Sigmoid colon (tissue), 7 donors: ENCODE measurements at places on chromosomes 13 and 19.

DNA sequence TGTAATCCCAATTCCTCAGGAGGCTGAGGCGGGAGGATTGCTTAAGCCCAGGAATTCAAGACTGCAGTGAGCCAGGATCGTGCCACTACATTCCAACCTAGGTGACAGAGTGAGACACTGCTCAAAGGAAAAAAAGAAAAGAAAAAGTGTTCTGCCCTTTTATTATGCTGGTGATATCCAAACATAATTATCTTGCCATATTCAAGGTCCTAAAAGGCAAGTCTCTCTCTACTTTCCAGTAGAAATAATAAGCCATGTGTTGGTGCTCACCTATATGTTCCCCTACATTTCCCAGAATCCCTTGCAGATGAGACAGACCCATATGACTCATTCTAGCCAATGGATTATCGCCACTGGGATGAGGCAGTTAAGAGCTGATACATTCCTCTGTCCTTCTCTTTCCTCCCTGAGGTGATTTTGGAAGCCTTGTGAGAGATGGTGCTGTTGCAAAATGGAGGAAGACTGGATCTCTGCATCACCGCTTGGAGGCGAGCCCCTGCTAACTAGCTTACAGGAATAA, 58.3 kb upstream of the MRI1 start:
- no peak for DNase-seq

DNA sequence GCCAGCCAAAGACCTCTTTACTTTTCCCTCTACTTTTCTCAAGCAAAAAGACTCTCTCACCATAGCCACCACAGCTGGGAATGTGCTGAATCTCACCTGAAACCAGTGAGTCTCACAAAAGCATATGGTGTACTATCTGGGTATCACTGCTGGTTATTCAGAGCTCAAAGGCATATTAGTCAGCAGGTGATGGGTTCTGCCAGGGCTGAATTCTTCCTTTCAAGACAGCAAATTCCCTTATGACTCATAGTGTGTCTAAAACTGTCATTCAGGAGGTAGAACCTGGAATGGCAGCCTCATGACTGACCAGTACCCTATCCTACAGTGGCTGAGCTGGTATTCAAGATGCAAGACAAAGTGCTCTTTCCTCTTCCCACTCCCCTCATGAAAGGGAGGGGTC, 2859.1 kb downstream of the PCDH9 start:
- no peak for DNase-seq

- no peak for DNase-seq
Observed at GRCh38 chr19:50238043-50238442, 34.6 kb downstream of the MYH14 start.

DNA sequence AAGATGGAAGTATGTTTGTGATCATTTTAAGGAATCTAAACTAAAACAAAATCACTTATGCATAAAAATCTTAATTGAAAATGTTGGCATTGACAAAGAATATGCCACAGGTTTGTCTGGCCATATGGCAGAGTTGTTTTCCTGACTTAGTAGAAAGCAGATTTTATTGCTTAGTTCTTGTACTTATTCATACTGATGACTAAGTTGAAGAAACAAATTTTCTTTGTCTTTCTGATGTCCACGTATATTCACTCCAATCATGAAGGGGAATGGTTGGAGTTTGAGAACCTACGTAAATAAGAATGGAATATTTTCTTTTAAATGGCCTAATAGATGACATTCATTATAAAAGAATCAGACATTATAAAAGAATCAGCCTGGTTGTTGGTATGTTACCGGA, 8.0 kb upstream of the GPC6 start:
- no peak for DNase-seq

DNA sequence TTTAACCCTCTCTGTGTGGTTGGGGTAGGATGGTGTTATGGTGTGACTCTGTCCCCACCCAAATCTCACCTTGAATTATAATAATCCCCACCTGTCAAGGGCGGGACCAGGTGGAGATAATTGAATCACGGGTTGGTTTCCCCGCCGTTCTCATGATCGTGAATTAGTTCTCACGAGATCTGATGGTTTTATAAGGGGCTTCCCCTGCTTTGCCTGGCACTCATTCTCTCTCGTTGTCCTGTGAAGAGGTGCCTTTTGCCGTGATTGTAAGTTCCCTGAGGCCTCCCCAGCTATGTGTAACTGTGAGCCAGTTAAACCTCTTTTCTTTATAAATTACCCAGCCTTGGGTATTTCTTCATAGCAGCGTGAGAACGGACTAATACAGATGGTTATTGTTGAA, 68.8 kb downstream of the ARHGEF7 start:
- DNase-seq = no peak

GRCh38 chr13:33316890-33317289, 31.3 kb upstream of the STARD13 start:
- no peak for DNase-seq

DNA sequence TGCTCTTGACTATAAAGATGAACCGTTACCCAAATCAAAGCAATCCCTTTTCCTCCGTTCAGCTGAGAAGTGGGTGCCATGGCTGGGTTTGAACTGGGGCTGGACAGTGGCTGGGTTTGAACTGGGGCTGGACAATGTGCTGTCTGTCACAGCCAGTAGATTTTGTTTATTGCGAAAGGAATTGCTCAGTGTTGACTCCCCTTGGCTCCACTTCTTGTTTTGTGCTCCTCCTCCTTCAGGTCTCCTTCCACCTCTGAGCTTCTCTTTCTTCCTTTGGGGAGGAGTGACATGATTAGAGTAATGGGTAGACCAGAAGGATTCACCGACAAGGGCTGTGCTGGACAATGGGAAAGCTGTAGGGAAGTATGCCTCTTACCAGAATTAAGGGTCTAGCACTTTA, 19.4 kb upstream of the MBNL2 start:
- DNase-seq = no peak

- DNase-seq = no peak
Observed at GRCh38 chr19:42105368-42105767, 26.9 kb downstream of the POU2F2 start.

- no peak for DNase-seq
Observed at GRCh38 chr13:95441326-95441725, 111.2 kb upstream of the CLDN10 start.

DNA sequence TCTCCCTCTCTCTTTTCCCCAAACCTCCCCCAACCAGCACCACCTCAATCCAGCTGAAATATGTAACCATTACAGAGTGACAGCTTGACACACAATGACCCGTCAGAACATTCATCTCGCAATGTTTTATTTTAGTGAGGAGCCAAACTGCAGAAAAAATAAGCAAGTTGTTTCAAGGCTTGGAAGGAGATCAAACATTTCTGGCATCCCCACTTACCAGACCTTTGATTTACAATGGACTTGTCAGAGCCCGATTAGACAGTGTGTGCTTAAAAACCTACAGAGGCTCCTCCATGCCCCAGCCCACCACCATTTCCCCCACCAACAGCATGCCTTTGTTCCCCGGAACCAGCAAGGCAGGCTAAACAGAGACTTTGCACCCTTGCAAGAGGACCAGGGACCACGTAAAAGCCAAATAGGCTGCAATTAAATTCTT, 382.8 kb upstream of the ZNF507 start:
- DNase-seq = no peak

DNA sequence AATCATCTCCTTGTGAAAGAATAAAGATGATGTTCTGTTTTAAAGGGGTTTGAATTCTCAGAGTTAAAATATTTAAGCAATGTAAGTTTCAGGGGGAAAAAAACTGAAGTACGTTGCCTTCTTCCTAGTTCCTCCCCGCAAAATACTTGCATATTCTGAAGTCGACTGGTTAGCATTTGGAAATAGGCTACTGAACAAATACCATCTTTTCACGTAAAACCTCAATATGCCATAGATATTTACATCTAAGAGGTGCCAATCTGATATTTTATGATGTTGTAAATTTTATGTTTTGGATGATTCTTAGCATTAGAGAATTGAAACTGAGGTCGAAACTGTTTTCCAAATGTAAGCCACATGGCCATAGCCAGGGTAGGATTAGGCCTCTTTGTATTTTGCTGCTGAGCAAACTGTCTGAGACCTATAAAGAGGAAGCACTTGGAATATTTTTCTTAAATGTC, 138.3 kb downstream of the FLT1 start:
- DNase-seq = no peak

- DNase-seq = peak; percentile 76
Observed at GRCh38 chr19:10961073-10961860, 437 bp downstream of the SMARCA4 start.

DNA sequence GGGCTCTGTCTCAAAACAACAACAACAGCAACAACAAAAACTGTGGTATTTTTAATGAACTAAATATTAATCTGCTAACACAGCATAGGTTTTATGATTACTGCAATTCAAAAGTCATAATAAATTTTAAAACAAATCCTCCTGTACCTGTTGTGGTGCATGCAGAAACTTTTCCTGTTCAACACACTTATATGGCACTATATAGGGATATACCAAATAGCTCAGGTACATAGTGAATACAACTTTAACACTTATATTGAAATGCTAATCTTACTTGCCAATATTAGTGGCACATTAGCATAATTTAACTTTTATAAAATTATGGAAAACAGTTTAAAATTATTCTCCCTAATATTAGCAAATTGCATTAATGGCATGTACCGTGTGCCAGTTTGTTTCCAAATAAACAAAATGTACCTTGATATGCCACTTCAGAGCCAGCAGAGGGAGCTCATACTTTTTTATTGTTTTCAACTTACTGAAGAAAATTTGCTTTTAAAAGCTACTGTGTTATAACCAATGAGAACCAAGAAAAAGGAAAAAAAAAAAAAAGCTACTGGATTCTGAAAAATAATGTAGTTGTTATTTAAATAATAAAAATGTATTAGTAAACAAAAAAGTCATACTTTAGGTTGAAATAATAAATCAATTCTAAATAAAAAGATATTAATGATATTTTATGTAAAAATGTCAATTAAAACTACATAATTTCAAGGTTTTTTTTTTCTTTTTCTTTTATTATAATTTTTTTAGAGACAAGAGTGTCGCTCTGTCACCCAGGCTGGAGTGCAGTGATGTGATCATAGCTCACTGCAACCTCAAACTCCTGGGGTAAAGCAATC, 18.0 kb upstream of the RBM26 start:
- no peak for DNase-seq

DNA sequence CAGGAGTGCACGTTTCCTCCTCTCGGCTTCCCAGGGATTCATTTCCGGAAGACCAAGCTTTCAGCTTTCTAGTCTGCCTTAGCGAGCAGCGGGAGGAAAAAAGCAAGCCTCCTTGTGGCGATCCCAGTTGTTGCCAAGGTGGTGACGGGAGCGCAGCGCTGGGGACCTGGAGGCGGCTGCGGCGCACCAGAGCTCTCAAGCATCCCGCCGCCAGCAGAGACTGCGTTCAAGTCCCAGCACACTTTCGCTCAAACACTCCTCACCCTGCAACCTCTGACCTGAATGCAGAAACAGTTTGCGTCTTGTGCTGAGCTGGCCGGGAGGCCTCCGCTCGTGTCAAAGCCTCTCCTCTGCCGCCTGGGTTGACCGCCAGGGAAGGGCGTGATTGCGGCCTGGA, 4.9 kb downstream of the GSX1 start:
- no peak for DNase-seq

DNA sequence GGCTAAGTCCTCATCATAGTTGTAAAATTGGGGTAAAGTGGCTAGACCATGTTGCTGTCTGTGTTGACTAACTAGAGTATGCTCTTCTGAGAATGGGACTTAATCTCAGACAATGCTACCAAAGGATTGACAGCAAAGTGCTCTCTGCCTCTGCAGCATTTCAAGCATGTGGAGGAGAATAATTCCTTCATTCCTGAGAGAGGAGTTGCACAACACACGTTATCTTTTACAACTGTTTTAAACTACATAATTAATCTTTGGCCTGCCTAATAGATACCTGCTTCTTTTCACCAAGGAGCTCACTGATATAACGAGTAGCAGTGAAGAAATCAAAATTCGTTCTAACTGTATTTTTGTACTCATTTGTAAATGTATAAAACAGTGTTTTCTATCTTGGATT, 2172.2 kb downstream of the PCDH9 start:
- DNase-seq = no peak

DNA sequence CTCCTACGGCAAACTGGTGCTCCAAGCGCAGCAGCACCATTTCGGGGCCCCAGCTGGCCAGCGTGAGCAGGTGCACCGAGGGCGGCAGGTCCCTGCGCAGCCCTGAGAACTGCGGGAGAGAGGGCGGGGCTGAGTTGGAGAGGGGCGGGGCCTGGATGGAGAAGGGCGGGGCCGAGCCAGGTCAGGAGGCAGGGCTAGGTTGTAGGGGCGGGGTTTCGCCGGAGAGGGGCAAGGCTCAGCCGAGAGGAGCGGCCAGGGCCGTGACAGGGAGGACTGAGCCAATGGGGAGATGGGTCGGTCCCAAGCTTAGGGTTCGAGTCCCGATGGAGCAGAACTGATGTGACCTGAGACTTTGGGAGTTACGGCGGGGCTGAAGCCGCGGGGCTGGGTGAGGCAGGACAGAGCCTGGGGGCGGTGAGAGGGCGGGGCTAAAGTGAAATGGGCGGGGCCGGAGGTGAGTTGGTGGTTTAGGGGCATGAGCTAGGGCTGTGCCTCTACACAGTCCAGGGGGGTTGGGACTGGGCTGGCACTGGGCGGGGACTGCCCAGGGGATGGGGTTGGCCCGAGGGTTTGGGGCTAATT, 19.0 kb downstream of the MAN2B1 start:
- DNase-seq = peak; percentile 83

DNA sequence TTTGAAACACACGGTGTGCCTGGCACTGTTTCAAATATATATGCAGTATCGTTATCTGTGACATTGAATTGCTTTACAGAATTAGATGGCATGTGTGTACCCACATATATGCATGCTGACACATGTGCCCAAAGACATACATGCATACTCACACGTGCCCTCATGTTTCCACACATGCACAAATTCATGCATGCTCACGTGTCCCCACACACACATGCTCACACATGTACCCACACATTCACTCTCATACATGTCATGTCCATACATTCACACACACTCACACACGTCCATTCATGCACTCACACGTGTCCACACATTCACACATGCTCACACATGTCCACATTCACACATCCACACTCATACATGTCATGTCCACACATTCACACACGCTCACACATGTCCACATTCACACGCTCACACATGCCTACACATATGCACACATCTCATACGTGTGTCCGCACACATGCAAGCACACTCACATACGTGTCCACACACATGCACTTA, 17.9 kb upstream of the C13orf46 start:
- no peak for DNase-seq

DNA sequence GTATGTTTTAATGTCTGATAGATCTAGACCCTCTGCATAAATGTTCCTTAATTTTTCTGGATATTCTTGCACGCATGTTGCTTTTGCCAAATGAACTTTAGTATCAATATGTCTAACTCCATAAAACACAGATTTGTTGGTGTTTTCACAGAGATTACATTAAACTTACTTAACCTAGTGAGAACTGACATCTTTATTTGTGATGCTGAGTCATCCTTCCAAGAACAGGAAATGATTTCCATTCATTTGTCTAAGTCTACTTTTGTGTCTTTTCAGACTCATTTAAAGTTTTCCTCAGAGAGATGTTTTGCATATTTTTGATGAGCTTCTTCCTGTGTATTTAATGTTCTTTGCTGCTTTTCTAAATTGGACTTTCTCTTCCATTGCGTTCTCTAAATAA, 184.0 kb downstream of the SLC7A1 start:
- no peak for DNase-seq

GRCh38 chr19:19204181-19204580, 967 bp upstream of the NR2C2AP start:
- DNase-seq = no peak

GRCh38 chr19:38868551-38868950, 9.5 kb downstream of the RINL start:
- DNase-seq = no peak
